ENCODE measurements at places on chromosomes 2 and 18.

DNA sequence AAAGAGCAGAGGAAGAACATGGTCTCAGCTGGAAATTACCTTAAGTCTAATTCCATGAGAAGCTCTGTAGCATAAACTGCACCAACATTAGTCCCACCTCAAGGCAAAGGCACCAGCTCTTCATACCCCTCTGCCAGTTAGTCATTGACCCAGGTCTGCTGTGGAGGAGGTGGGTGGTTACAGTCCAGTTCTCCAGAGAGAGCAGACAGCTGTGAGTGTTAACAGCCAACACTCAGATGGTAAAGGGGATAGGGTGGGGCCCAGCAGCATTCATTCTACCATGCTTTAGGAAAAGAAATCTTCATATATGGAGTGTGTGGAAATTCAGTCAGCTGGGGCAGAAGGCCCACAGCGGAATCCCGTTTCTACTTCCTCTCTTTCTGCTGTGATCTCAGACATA lies 159.7 kb upstream of the FBXO11 start:
- no peak for DNase-seq

DNA sequence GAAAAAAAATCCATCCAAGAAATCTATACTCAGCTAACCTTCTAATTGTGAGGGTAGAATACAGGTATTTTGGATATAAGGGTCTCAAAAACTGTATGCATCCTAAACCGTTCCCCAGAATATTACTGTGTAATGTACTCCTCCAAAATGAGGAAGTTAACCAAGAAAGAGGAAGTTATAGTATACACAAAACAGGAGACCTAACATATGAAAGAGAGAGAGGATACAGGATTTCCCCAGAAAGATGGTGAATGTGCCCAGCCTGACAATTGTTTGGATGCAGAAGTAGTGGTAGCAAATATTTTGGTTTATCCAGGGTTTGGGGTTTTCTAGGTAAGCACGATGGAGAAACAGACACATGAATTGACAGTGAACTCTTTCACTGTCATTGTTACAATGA lies 50.6 kb downstream of the GALNT3 start:
- DNase-seq: no peak

GRCh38 chr18:50659091-50660003 lies 99.5 kb downstream of the MAPK4 start:
- DNase-seq: no peak

DNA sequence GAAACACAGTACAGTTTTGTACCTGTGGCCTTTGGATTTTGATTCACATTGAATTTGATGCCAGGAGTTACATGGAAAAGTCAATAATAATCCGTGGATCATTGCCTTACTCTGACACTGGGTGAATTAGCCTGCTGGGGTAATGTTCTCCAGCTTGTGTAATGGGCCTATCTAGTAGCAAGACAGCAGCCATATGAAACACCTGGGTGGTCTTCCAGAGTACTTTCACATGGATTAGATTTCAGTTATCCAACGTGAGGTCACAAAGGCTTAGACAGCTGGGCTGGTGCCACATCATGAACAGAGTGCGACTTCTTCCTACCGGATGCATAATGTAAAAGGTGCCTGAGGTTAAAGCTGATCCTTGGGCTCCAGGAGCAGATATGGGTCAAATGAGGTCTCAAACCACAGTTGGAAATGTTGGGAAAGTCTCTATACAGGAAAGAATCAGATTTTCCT lies 486.8 kb downstream of the PARD3B start:
- DNase-seq: no peak

DNA sequence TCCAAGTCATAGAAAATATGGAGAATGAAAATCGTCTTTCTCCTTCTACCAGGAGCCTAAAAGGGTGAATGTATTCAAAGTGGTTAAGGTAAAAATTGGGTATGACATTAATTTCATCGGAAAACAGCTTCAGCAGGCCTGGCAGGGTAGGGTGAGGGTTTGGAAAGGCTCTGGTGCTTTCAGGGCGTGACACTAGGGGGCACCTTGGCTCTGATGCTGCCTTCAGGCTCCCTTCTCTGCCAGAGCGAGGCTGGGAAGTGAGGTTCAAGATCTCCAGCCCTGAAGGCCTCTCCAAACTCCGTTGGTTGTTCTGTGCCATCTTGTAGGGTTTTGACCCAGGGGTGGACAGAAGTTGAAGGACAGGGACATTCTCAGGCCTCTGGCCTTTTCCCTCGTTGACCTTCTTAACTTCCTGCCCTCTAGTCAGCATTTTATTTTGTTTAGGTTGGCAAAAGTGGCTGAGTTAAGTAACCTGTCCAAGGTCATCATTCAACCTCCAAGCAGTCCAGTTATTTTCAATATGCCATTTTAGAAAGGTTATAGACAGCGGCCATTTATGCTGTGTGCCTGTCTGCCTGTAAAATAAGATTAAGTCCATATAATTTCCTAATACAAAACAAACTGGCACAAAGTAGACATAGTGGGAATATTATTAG lies 40.3 kb downstream of the EML6 start:
- peak; percentile 64 for DNase-seq

GRCh38 chr2:190216829-190217228 lies 102.8 kb downstream of the HIBCH start:
- DNase-seq: peak; percentile 86

DNA sequence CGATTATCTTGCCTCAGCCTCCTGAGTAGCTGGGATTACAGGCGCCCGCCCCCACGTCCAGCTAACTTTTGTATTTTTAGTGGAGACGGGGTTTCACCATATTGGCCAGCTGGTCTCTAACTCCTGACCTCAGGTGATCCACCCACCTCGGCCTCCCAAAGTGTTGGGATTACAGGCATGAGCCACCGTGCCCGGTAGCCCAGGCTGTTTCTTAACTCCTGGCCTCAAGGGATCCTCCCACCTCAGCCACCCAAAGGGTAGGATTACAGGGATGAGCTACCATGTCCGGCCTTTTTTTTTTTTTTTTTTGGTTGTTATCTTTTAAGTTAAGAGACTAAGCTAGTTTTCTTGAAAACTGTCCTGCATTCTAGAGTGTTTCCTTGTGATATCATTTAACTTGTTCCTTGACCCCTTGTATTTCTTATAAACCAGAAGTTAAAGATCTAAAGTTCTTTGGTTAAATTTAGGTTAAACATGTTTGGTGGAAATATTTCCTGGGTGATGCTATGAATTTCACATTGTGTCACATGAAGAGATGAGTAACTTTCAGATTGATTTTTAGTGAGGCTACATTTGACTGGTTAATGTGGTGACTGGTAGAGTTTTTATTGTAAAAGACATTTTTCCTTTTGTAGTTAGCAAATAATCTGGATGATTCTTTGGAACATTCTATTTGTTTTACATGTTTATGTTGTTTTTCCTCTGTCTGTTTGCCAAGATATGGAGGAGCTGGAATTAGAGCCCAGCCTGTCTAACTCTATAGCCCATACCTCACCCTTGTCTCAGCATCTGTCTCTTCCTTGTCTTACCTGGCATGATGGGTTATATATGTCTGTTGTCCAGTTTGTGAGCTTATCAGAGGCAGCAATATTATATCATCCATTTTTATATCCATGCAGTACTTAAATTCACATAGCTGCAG lies 5.2 kb downstream of the NCAPH start:
- no peak for DNase-seq

DNA sequence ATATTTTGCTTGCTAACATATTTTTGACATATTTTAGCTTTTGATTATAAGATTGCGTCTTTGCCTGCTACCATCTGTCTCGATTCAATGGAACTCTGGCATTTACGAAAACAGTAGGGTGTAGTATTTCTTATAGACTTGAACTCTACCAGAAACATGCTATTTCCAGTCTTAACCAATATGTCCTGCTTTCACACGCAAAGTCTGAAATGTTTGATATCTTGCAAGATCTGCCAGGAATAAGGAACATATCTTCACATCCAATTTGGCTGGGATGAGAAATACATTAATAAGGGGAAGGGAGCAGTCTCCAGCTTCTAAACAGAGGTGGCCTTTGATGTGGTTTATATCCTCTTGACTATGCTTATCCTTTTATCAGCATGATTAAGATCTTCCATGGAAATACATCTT lies 299.4 kb downstream of the ZNF521 start:
- DNase-seq: no peak

- no peak for DNase-seq
These were observed 156.4 kb downstream of the SLC39A10 start for GRCh38 chr2:195813421-195813820.

GRCh38 chr18:60656553-60656952 lies 284.0 kb upstream of the MC4R start:
- DNase-seq: no peak

DNA sequence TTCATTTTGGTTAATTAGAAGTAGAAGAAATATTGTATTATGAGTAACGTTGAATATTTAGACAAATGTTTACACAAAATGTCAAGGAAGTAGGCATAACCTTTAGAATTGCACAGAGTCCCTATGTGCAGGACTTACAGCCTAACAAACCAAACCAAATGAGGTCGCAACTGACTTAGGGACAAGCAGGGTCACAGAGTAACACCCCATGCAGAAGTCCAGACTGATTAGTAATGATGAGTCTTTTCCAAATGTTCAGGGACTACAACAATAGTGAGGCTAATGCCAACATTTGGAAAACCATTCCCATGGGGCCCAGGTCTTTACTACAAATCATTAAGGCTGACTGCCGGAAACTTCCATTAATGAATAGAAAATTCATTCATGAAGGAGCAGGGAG lies 452.5 kb upstream of the CHAC2 start:
- no peak for DNase-seq

GRCh38 chr18:31294199-31294747 lies 23.7 kb upstream of the DSG1 start:
- DNase-seq: no peak

- no peak for DNase-seq
These were observed 41.6 kb upstream of the GPR39 start for GRCh38 chr2:132374961-132375360.

DNA sequence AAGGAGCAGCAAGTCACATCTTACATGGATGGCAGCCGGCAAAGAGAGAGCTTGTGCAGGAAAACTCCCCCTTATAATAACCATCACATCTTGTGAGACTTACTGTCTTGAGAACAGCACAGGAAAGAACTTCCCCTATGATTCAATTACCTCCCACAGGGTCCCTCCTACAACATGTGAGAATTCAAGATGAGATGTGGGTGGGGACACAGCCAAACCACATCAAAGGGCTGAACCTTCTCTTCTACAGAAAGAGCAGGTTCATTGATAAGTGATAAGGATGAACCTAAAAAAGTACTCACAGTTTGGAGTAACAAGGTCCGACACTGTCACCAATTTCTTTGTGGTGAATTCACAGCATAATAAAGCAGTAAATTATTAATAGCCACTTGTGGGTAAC lies 422.2 kb upstream of the FSIP2 start:
- no peak for DNase-seq

DNA sequence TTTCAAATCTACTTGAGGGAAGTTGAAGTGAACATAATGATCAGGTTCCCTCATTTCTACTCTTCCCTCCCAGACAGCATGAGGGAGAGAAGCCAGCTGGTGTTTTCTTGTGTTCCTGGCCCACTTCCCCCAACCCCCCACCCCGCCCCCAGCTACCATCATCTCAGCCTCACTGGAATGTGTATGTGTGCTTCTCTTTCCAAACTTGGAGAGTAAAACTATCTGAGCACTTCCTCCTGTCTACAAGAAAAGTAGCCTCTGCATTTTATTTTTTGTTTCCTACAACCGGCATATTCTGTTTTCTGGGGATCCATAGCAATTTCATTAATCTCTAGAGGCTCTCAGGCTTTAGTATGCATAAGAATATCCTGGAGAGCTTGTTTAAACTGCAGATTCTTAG lies 53.6 kb upstream of the GRHL1 start:
- no peak for DNase-seq

GRCh38 chr18:35842536-35842935 lies 129.9 kb upstream of the RMP24 start:
- DNase-seq: no peak

GRCh38 chr2:102707796-102708695 lies 53.8 kb upstream of the TMEM182 start:
- DNase-seq: no peak

DNA sequence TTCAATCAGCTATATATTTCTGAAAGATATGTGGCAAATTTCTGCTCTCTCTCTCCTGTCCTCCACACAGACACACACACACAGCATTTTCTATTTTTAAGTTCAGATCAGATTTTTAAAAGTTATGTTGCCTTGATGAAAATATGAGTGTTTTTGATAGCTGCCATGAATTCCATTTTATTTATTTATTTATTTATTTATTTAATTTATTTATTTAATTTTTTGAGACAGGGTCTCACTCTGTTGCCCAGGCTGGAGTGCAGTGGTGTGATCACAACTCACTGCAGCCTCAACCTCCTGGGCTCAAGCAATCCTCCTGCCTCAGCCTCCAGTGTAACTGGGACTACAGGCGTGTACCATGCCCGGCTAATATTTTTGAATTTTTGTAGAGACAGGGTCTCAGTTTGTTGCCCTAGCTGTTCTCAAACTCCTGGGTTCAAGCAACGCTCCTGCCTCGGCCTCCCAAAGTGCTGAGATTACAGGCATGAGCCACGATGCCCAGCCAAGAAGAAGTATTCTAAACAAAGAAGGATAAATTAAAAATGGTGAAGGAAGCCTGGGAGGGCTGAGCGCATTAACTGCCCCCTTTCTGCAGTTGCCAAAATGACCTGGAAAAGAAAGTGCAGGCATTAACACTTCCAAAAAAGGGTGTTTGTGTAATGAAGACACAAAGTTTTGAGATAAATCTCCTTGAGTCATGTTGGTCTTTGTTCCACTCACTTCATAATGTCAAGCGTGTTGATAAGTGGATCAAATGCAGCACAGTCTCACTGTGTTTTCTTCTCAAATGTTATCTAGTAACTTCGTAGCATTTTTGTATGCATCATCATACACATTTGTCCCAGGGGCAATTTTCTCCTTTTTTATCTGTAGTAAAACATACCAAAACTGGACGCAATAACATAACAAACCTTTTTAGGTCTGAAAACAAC lies 11.1 kb upstream of the IMPA2 start:
- DNase-seq: no peak

Data from H9 (cell line).